ENCODE measurements at places on chromosomes 6 and 20.

- no peak for DNase-seq
These were observed 167.6 kb downstream of the TFAP2B start for GRCh38 chr6:50986319-50986718.

- DNase-seq, result no peak
These were observed 65.0 kb upstream of the XRN2 start for GRCh38 chr20:21237956-21238799.

GRCh38 chr20:24911461-24911860 is 37.6 kb upstream of the CST7 start:
- no peak for DNase-seq

DNA sequence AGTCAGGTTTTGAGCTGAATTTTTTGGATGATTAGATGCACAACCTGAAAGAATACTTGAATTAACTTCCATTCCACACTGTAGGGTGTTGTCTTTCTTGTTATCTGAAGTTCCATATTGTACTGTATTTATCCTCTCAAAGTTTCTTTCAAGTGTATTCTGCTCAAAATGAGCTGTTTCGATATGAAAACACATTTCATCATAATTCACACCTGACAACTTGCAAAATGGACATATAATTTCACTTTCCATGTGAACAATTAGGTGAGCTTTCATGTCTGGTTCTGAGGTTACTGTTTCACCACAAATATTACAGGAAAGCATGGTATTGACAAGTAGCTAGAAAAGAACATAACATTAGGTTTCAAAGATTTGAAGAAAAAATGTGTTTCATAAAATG is 1.7 kb downstream of the ZUP1 start:
- no peak for DNase-seq

DNA sequence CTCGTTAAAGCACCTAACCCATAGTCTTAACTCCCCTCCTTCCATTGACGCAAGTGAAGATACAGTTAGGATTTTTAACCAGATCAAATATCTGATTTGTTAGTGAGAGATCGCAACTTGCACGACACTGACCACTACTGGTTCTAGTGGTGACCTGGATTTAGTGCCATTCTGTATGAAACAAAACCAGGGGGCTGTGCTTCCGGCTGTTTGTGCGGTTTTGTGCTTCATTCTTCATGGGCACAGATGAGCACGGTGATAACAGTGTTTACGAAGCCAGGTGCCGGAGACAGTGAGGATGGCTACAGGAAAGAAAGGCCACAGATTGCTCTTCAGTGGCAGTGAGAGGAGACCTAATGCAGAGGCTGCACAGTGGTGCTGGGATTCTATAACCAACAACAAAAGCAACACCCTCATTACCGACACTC is 75.5 kb downstream of the NOL4L start:
- no peak for DNase-seq

DNA sequence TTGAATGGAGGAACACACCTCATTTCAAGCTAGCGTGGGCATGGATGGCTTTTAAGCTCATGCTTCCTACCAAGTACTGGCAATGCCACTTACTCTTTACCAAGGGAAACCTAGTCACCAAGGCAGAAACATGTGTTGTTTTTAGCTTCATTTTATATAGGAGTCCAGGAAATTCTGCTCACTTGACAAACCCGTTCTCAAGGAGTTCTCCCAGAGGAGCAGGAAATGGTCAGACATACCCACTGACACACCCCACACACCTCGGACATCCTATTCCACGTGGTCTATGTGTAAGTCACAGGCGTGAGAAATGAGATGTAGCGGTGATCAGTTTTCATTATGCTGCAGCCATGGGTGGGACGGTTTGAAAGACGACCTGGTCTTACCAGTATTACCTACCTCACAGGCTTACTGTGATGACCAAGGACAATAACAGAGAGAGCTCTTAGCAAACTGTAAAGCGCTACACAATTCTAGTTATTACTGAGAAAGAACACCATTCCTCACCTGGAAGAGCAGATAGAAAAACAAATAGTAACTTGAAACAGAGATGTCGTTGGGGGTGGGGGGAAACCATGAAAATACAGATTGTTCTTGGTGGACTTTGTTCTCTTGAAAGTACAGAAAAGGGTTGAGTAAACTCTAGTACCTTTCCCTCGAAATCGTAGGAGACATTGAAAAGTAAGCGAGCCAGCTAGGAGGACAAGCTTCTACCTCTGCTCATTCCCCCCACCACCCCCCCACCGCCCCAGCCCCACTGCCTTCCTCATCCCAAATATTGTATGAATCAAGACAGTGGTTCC is 1.7 kb downstream of the CNKSR3 start:
- no peak for DNase-seq

DNA sequence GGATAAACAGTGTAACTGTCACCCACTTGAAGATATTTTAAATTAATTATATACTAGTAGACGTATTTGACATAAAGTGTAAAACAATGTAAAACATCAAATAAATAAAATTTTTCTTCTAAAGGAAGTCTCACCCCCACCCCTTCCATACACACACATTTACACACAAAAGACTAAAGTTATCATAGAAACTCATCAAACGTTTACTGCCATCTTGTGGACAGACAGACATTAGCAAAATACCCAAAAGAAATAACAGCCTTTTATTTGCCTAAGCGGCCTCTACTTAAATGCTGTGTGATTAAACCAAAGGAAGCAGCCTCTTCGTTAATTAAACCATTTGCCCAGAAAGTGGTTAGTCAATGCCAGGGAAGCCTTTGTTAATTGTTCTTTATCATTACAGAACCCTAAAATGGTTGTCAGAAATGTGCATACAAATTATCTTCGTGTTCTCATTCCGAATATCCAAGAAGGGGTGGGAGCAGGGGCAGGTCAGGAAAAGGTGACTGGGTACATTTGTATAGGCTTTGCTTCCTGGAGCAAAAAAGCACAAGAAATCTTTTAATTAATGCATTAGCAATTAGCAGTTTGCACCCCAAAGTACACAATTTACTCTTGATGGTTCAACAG is 176.2 kb upstream of the SASH1 start:
- peak; percentile 61 for DNase-seq

- no peak for DNase-seq
These were observed 11.6 kb upstream of the HLA-G start for GRCh38 chr6:29816030-29816429.

All from glomerular endothelial cell (primary cell).